ENCODE measurements at places on chromosomes 2 and 18.

- DNase-seq = no peak
Observed at GRCh38 chr18:9366126-9366714, 31.6 kb downstream of the TWSG1 start.

GRCh38 chr18:23099621-23100020, 35.7 kb upstream of the CABLES1 start:
- no peak for DNase-seq

DNA sequence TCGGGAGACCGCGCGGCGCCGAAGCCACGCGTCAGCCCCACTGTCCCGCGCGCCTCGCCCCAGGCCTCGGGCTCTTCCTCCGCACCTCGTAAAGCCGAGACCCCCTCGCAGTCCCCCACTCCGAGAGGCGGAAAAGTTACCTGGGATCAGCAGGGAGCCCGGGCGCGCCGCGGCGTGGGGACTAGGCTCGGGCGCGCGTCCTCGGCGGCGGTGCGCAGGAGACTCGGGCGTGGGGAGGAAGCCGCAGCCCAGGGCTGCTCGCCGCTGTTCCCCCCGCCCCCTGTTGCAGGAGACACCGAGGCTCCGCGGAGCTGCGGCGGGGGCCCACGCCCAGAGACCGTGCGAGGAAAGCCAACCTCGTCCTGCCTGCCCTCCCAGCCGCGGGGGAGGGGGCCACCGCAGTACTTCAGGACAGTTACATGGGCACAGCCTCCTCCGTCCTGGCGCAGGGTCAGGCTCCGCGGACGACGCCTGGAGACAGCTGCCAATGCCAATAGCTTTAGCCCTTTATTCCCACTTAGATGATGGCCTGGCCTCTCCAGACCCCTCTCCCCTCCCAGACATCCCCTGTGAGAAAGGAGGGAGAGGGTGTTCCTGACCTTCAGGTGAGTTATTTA, at the start of gene EPB41L3:
Gene EPB41L3, minus strand, starts transcription at position 225 of the 617 bp plus-strand sequence. CDS start 54,814 bp downstream, outside the sequence.
- no peak for DNase-seq

- no peak for DNase-seq
Observed at GRCh38 chr2:9737053-9737875, 106.0 kb upstream of the TAF1B start.

- DNase-seq = no peak
Observed at GRCh38 chr2:147559070-147559725, 285.6 kb upstream of the ACVR2A start.

- no peak for DNase-seq
Observed at GRCh38 chr18:48819781-48820482, 130.8 kb downstream of the SMAD7 start.

- no peak for DNase-seq
Observed at GRCh38 chr2:147665105-147665504, 179.7 kb upstream of the ACVR2A start.

- no peak for DNase-seq
Observed at GRCh38 chr2:74841641-74842040, 7.7 kb downstream of the HK2 start.

DNA sequence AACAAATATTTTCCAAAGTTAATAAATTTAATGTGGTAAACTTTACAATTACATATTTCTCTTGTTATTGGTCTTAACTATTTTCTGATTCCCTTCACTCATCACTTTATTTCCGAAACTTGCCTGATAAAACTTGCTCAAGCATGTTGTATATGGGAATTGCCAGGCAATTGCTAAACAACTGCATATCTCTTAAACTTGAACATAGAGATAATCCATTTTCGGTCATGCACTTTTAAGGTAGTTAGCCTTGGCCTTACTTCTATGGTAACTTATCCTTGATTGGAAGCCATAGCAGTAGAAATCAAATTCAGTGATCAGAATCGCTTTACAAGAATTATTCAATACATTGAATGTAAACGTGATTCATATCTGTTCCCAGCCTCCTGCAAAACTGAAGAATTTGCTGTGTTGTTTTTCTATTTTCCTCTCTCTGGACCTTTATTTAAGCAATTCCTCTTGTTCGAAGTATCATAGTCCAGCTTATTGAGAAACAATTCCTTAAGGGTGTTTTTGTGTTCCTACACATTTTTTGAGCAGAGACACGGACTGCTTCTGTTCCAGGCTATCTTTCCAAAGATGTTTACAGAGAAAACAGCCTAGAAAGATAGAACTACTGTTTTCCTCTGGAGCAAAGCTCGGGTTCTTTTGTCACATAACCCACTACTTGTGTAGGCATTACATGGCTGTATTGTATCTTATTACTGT, 674.3 kb downstream of the IRS1 start:
- no peak for DNase-seq

- DNase-seq = no peak
Observed at GRCh38 chr2:101408925-101409324, 21.6 kb upstream of the CREG2 start.

GRCh38 chr2:210318486-210318885, 3.5 kb upstream of the MYL1 start:
- DNase-seq = no peak

GRCh38 chr2:1729242-1729641, 15.1 kb downstream of the PXDN start:
- no peak for DNase-seq

DNA sequence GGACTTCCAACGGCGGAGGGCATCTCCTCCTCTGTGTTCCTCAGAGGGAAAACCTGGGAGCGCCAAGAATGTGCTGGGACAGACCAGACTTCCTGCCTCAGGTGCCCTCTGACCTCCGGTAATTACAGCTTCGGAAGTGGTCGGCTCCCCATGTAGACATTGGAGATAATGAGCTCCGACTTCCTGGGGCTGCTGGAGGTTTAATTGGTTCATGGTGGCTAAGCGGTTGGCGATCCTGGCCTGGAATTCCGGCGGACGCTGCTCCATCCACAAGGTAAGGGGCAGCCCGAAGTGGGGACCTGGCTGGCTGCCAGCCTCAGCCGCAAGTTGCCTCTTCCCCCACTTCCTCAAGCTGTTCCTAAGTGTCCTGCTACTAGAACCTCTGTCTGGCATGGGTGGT, 83.2 kb upstream of the EPC2 start:
- DNase-seq = no peak

DNA sequence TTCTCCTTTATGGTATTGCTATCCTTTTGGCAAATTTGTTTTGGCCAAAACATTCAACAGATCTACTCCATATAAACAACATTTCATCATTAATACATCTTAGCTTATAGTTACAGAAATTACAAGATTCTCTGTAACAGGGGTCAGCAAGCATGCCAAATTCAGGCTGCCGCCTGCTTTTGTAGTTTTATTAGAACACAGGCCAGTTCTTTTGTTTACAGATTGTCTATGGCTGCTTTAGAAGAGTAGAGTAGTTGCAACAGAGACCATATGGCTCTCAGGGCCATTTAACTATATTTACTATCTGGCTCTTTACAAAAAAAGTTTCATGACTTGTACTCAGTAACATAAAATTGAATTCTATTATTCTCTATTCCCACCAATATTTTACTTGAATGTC, 53.9 kb downstream of the LNPK start:
- DNase-seq = no peak

- DNase-seq = no peak
Observed at GRCh38 chr2:128309280-128310093, 9.2 kb downstream of the HS6ST1 start.

- DNase-seq = no peak
Observed at GRCh38 chr2:131146231-131146630, 41.1 kb downstream of the PLEKHB2 start.

DNA sequence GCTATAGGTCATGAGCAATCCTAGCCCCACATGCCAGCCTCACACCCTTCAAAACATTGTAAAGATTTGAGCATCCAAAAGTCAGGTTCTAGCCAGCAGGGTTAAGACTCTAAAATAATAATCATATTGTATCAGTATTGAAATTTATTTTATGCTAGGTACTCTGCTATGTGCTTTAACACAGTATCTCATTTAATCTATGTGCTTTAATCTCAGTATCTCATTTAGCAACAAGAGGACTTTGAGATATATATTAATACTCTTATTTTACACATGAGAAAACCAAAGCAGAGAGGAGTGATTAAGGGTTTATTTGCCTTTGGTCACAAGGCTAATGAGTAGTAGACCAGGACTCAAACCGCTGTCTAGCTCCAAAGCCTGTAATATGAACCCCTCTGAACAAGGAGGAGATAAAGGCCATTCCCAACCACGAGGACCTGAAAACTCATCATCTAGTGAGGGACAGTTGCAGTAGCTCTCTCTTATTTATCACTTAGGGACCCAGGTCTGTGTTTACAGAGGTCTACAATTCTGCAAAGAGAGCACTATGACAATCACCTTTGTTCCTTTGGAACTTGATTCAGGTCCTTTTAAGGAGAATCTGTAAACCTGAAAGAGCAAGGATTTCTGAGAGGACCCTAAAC, 116.5 kb upstream of the SERTAD2 start:
- DNase-seq = no peak

GRCh38 chr2:14148216-14148615, 484.3 kb upstream of the LRATD1 start:
- no peak for DNase-seq

DNA sequence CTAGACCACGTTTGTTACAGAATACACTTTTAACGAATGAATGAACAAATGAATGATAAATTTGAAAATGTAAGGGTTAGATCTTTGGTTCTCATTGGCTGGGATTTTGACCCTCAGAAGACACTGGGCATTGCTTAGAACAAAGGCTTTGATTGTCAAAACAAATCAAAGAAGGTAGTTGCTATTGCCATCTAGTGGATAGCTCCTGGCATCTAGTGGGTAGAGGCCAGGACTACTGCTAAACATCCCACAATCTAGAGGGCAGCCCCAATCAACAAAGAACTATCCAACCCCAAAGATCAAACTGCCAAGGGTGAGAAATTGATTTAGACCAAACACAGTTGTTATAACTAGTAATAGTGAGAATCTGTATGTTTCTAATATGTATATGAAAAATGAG, 552.3 kb downstream of the KCNJ3 start:
- no peak for DNase-seq

DNA sequence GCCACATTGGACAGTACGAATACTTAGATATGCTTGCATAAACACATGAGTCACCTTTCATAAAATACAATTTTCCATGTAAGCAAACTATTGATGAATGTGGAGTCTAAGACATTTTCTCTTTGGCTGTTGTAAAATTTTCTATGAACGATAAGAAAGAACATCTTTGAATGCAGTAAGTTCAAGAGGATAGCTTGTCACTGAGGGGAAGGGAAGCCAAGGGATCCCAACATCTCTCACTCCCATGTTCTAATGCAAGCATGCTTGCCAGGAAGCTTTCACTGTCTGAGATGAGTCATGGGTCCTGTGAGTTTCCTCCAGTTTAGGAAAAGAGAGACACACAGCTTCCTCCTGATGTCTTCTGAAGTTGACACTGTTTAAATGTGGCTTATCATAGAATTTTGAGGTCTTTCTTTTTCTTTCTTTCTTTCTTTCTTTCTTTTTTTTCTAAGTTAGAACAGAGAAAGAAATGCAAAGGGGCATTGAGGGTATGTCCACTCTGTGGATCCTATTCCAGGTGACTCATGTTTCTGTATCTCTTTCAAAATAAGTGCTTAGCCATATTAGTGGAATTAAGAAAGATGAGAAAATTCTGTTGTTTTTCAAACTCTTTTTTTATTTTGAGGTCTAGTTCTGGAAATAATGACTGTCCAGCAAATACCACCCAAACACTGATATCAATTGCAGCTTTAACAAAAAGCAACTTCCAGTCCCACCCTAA, 146.6 kb downstream of the RDH14 start:
- no peak for DNase-seq

GRCh38 chr2:218329826-218330593, 26.6 kb upstream of the CATIP start:
- no peak for DNase-seq

DNA sequence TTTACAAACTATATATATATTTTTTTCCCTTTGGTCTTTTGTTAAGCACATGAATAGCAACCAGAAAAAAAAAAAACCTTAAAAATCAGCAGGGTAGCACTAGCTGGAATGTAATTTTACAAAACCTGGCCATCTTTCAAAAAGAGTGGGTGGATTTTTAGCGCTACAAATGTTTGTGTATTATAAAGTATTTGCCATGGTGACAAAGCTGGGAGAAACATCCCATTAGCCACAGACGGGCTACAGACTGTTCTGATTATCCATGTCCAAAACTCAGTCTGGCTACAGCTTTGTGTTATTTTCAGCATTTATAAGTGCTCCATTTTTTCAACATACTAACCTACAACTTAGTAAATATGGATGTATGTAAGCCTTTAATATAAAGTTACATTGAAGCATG, 249.5 kb upstream of the TANK start:
- DNase-seq = no peak

DNA sequence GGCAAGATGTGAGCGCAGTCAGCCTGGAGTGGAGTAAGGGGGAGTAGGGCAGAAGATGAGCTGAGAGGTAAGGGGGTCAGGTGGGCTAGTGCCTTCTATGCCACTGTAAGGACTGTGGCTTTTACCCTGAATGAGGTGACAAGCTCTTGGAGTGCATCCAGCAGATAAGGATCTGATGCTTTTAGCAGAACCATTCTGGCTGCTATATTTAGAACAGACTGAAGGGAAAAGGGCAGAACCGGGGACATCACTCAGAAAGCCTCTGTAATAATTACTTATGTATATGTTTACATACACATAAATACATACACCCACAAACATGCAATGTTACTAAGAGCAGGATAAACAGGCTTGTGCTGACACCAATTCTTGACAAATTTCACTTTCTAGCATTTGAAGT, 124.8 kb downstream of the DTNB start:
- DNase-seq = no peak

GRCh38 chr2:75068546-75068945, 110.1 kb downstream of the POLE4 start:
- DNase-seq = no peak

GRCh38 chr18:32308493-32309120, 118.8 kb downstream of the MEP1B start:
- no peak for DNase-seq

DNA sequence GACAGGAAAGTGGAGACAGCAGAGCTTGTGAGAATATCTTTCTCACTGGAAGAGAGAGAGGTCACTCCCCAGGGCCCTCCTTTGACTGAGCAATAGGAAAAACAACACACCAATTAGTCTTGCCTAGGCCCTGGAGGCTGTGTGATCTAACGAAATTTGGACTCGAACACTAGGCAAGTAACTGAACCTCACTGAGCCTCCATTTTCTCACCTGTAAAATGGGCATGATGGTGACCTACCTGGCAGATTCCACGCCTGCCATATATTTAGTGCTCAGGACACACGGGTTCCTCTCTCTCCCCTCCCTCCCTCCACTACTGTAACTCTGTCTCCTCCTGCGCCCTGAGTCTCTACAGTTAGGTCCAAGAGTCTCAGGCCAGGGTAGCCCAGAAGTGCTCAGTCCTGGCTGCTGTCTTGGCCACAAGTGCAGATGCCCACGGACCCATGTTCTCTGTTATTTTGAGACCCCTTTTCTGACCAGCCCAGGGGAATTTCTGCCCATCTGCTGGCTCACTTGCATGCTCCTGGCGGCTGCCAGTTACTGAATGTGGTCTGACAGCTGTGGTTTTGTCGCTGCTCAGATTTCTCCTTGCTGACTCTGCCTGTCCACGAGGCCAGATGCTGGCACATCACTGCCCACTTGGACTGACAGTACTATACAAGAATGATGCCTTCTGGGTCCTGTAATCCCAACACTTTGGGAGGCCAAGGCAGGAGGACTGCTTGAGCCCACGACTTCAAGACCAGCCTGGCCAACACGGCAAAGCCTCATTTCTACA, 9.6 kb upstream of the GIGYF2 start:
- no peak for DNase-seq

All from activated T-cell treated with anti-CD3 and anti-CD28 coated beads for 4 hours (primary cell).